Activated gamma-delta T cell treated with anti-CD3 and anti-CD28 coated beads, Interleukin-2, amount 50 U/mL, for 16 hours (primary cell): ENCODE measurements at places on chromosomes 4 and X.

DNA sequence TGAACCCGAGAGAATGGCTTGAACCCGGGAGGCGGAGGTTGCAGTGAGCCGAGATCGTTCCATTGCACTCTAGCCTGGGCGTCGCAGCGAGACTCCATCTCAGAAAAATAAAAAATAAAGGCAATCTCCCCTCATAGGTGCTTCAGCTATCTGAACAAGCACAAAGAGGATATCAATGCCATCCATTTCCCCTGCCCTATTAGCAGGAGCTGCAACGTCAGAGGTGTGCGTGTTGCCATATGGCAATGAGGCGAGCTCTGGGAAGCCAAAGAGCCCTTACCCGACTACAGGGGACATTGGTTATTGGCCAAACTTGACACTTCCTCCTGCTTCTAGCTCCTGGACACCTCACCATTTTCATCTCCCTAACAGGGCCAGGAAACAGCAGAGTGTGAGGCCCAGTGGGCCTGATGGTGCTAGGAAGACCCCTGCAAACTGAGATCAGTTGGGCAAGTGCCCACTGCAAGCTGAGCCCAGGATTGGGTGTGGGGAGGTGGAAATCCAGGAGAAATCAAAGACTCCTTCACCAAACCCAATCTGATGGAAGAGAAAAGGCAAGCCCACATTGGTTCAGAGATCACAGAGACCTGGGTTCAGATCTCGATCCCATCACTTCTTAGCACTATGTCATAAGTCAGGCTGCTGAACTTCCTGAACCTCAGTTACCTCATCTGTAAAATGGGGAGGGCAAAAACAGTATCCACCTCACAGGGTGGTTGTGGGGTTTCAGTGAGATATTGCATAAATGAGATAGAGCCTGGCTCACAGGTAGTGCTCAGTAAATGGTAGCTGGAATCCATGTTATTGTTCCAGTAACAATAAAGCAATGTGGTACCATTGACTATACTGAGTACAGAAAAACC lies 21.2 kb downstream of the SLC25A5 start:
- no peak for DNase-seq

- no peak for DNase-seq
Observed at GRCh38 chrX:12229986-12230385, 91.7 kb downstream of the FRMPD4 start.

GRCh38 chr4:119132306-119132705 lies 3.3 kb upstream of the MYOZ2 start:
- no peak for DNase-seq

- peak; percentile 74 for DNase-seq
Observed at GRCh38 chrX:103686199-103687072, at the start of gene MORF4L2. MORF4L2 (minus strand) TSS chrX:103686699; CDS start chrX:103677027, 9,672 bp downstream.

- DNase-seq = no peak
Observed at GRCh38 chrX:109463784-109464183, 18.1 kb downstream of the GUCY2F start.

DNA sequence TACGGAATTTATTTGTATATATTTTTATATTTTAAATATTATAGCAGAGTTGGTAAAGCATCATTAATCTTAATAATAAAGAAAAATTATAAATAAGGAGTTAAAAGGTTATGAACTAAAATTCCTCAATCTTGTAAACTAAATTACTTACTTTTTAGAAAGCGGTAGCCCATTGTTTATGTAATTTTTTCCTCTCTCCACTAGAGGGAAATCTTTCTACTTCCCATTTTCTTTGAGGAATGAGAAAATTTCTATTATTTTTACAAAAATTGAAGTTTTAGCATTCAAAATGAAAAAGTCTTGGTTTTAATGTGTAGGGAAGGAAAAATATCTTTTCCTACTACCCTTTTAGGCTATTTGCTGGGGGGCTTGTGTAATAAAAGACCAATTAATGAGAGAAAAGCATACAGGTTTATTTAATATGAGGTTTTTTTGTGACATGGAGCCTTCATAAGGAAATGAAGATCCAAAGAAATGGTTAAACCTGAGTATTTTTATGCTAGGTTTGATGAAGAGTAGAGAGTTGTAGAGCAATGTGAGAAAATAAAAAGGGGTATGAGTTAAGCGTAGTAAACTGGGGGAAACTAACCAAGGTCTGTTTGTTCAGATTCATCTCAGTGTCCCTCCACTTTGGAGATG lies 68.7 kb upstream of the ADAD1 start:
- no peak for DNase-seq

DNA sequence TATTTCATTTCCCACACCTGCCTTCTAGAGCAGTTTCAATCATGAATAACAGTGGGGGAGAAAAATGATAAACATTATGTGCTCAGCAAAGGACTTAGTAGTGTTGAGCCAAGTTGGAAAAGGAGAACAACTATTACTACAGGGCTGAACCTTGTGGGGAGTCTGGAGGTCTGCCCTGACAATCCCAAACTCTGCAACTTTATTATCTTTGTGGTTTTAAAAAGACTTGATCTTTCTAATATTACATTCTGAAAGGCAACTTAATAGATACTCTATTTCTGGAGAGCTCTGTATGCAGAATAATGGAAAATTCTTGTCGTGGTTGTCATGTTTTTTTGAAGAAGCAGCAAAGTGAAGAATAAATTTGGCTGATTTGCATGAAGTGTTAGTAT lies 116.1 kb downstream of the SPCS3 start:
- DNase-seq = no peak

DNA sequence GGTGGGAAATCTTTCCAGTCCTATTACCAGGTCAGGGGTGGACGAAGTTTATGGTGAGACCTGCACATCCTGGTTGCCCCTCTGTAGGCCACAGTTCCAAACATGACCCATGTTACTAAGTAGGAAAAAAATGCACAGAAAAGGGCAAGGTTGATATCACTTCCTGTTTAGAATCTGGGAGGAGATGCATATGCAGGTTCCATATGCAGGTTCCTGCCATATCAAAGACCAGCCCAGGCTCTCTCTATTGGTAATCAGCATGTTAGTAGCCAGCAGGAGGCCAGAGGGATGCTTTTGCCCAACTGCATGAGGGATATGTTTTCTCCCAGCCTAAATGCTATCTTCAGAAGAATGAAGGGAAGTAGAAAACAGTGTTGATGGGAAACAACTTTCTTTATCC lies 657.2 kb downstream of the ANKRD50 start:
- DNase-seq = no peak

DNA sequence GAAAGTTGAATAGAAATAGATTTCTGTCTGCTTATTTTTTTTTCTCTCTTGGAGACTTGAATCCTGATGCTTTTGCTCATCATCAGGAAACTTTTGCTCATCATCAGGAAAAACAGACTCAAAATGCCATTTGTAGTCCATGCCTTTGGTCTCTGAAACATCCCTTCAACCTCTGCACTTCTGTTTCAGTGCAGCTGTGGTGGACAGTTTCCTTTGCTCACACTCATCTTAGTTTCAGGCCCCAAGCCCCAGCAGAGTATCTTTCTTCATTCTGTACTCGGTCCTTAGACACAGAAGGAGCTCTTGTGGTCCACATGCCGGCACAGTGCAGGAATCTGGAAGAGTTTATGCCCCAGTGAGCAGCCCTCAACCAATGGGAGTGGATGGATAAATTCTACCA lies 337.9 kb downstream of the PPP3CA start:
- DNase-seq = no peak

GRCh38 chr4:73434311-73434710 lies 1.7 kb upstream of the AFP start:
- no peak for DNase-seq

DNA sequence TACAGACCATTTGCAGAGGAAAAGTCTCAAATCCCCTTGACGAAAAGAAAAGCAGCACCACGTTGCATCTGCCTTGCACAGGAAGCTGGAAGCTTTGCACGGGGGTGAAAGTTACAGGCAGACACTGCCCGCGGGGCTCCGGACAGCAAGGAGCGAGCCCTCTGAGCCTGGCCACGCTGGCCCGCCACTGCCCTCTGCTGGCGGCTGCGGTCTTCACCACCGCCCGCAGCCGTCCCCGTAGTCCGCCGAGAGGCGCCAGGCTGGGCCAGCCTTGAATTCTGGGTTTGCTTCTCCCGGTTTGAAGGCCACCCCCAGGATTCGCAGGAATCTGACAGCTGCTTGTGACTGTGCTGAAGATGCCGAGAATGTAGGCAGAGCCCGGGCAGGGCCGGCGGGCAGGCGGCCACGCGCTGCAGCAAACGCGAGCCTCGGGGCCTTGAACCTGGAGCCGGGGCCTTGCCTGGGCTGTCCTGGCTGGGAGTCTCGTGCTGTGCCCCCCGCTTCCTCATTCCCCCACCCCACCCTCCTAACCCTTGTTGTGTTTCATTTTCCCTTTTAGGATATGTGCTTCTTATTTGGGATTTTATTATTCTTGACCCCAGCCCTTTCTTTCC lies 49.2 kb downstream of the ENPP6 start:
- peak; percentile 17 for DNase-seq

DNA sequence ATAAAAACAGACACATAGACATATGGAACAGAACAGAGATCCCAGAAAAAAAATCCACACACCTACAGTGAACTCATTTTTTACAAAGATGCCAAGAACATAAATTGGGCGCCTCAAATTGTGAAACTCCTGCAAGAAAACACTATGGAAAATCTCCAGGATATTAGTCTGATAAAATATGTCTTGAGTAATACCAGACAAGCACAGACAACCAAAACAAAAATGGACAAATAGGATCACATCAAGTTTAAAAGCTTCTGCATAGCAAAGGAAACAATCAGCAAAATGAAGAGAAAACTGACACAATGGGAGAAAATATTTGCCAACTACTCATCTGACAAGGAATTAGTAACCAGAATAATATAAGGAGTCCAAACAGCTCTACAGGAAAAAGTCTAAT lies 337.3 kb upstream of the DIPK2B start:
- no peak for DNase-seq

DNA sequence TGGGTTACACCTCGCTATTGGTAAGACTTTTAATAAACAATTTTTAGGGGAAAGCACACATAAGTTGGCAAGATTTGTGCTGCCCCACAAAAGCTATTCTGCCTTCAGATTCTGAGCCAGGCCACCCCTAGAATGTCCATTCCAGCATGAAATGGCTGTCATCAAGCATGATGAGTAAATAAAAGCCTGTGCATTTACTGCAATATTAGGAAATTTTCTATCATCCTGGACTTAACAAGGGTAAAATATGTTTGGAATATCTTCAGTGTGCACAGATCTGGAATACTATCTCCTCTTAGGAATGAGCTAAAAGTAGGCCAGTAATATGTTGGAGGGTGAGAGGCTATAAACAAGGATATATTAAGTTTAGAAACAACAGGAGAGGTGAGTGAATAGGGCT lies 510.9 kb downstream of the ANKRD50 start:
- no peak for DNase-seq

GRCh38 chr4:94208266-94208665 lies 601 bp downstream of the SMARCAD1 start:
- DNase-seq = no peak

DNA sequence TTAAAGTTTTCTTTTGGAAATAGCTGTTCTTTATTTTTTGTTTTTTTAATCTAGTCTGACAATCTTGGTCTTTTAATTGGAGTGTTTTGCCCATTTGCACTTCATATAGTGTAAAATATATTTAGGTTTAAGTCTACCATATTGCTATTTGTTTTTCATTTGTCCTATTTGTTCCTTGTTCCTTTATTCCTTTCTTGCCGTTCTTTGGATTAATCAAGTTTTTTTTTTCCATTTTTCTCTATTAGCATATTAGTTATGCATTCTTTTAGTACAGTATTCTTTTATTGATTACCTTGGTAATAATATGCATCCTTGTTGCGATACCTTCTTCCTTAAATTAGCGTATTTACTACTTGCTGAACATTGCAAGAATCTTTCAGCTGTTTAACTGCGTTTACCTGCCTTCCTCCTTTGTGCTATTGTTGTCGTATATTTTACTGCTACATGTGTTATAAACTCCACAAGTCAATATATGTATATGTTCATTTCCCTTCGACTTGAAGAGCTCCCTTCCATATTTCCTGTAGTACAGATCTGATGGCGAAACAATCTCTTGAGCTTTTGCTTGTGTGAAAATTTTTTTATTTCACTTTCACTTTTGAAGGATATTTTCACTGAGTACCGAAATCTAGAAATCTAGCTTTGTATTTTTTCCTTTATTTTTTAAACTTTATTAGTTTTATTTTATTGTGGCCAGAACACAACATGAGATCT lies 23.9 kb upstream of the RNF212 start:
- DNase-seq = no peak

DNA sequence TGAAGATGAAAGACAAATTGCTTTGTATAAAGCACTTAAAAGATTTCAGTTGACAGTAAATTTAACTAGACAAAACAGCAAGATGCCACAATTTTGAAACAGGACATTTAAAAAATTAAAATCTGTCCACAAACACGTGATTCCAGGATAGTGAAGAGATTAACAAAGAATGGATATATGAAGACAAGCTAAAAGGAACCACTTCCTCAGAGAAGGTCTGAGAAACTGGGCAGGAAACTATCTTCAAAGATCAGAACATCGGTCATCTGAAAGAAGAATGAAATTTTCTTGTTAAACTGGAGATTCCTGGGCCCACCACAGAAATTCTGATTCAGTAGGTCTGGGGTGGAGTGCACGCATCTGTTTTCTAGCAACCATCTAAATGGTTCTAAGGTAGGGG lies 1.4 kb downstream of the RWDD4 start:
- no peak for DNase-seq

DNA sequence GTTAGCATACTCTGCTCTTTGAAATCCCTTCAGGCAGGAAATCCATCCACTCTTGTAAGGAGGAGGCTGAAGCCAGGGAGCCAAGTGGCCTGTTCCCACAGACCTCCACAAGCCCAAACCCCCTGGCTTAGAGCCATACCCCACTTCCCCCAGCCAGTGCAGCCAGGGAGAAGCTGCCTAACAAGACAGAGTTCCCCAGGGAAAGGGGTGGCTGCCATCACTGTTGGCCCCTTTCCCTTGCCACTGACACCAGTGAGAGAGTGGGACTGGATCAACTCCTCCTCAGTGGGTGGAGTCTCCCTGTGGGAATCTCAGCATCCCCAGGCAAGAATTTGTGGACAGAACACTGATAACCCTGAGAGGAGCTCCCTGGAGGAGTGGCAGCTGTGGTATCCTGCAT lies 389.4 kb downstream of the PABPC4L start:
- DNase-seq = no peak

GRCh38 chrX:6223516-6223915 lies 5.2 kb downstream of the NLGN4X start:
- DNase-seq = no peak

DNA sequence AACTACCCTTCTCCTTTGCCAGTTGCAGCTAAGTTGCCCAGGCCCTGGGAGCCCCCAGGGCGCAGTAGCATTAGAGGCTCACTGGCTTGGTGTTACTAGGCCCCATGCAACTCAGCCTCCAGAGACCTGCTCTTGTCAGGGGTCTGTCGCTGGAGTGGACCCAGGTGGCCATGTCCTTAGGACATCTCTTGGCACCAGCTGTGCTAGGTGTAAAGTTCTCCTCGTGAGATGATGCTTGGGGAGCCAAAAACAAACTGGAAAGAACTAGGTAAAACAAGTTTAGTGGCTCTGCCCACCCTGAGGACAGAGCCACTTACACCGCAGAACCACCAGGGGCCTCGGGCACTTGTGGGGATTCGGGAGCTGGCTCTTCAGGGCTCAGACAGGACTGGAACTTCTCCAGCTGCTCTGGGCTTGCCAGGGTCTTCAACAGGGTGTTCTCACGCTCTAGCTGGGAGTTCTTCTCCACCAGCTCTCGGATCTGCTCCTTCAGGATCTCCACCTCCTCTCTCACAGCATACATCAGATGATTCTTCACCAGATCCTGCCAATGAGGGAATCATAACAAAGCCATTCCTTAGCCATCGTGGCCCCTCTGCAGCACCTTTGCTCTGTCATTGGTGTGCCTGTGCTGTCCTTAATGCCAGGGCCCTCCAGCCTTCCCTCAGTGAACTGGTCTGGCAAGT lies 61.2 kb downstream of the TSC22D3 start:
- DNase-seq = no peak

GRCh38 chr4:145840801-145841200 lies 97.8 kb downstream of the ZNF827 start:
- no peak for DNase-seq

- DNase-seq = no peak
Observed at GRCh38 chr4:128388796-128389195, 101.2 kb upstream of the PGRMC2 start.
